ENCODE measurements at places on chromosomes 4 and X.

- DNase-seq: no peak
Measured at GRCh38 chr4:158139086-158139485, 33.7 kb downstream of the GASK1B start.

- no peak for DNase-seq
Measured at GRCh38 chrX:111035991-111036390, 60.0 kb upstream of the PAK3 start.

- no peak for DNase-seq
Measured at GRCh38 chrX:130556951-130557350, 155.2 kb downstream of the RBMX2 start.

DNA sequence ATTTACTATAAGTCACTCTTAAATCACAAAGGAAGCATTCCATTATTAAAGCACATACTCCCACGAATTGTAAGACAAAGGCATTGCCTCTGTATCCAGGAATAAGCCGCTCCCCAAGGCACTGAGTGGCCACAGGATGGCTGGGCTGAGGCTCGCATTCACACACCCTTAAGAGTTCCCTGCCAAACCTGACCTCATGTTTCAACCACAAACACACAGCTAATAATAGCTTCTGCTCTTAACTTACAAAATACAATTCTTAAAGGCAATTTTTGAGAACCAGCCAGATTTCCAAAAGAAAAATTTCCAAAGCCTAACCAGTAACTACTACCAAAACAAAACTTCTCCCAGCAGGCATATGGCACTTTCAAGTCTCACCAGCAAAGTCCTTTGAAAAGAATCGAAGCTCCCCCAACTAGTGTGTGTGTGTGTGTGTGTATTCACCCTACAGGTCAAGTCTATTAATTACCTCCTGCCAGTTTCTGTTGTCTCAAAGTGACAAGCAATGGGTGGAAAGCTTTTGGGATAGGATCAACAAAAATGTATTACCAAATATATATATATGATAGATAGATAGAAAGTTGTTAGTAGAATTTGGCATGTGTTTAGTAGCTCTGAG lies 36.0 kb downstream of the ARHGAP6 start:
- DNase-seq: no peak

GRCh38 chr4:169628579-169628978 lies 8.2 kb downstream of the CLCN3 start:
- DNase-seq: no peak

DNA sequence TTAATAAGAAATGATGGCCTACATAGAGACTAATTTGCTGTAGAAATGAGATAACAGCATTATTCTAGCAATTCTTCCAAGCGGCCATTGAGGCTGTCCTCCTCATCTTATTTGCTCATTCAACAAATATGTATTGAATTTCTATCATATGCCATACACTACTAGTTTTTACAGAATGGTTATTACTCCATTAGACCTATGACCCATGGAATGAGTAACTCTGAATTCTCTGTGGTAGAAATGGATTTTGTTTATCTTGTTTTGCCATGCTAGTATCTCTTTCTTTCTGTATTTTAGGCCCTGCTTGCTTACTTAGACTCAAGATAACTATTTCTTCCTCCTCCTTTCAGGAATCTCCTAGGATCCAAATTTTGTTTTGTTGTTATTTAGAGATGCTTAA lies 103.5 kb downstream of the RPA4 start:
- DNase-seq: no peak

GRCh38 chr4:140240237-140240636 lies 86.3 kb upstream of the MAML3 start:
- DNase-seq: no peak

DNA sequence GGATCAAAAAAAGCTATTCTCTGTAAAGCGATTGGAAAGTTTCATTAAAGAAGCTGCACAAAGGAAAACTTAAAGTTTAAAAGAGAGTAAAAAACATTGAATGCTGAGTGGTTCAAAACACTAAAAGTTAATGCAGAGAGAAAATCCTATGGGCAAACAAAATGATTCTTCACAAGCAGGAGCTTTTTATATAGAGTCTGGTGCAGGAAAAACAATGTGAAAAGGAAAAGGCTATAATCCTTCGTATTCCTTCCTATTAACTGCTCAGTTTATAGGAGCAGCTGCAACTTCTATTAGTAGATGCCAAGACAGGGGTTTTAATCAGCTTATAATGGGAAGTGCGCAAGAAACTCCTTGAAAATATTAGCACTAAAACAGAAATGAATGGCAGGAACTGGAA lies 100.7 kb downstream of the PDGFC start:
- no peak for DNase-seq

All from endothelial cell (in vitro differentiated cells).